ENCODE measurements at places on chromosomes 3 and 15.

DNA sequence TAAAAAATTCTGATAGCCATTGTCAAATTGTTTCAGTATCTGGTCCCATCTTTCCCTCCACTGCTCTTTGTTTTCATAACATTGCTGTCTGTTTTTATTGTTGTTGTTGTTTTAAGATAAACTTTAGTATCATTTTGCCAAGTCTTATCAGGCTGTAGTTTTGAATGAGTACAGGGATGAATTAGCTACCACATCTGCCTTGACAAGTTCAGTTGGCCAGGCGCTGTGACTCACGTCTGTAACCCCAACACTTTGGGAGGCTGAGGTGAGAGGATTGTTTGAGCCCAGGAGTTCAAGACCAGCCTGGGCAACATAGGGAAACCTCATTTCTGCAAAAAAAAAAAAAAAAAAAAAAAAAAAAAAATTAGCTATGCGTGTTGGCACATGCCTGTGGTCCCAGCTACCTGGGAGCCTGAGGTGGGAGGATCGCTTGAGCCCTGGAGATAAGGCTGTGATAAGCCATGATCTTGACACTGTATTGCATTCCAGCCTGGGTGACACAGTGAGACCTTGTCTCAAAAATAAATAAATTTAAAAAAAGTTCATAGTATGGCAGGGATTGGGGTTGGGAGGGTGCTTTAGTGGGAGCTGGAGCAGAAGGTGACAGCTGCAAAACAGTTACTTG is 8.3 kb upstream of the ANKDD1A start:
- DNase-seq = no peak

DNA sequence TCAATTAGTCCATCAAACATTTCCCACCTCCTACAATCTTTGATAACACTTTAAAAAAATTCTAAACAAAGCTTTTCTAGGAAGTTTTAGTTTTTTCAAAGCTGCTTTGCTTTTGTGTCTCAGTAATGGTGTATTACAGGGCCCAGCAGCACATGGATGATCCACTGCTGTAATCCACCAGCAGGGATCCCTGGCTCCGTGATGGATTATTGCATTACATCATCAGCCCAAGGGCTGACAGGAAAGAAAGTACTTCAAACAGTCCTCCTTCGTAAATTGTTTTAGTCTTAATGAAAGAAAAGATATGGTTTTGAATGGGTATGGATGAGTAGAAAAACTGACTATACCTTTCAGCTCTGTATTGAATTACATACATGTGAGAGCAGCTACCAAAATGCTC is 688.9 kb upstream of the NAALADL2 start:
- no peak for DNase-seq

DNA sequence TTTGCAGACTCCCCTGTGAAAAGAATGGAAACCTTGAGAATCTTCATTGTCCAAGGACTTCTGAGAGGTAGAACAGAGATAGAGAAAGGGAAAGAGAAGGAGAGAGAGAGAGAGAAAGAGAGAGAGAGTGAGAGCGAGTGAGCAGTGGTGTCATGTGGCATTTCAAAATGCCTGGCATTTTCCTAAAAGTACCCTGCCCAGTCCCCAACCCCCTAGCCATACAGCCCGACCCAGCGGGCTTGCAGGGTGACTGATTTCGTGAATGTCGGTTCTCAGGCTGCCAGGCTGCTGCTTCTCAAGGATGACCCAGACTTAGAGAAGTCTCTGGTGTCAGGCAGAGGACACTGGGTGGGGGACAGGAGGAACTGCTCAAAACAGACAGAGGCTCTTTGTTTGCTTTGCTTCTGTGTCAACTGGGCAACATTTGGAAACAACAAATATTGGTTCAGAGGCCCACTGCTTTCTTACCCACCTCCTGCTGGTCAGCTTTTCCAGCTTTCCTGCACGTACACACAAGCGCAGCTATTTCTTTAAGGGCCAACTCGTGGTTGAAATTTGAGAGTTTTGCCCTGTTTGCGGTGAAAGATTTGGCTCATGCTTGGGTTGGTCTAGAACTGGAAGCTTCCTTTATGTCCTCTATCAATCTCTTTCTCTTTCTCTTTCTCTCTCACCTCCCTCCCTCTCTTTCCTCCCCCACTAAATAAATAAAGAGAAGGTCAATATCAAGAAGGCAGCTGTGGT is 3.7 kb upstream of the TF start:
- DNase-seq = no peak

GRCh38 chr3:12990781-12991480 is 82.3 kb downstream of the IQSEC1 start:
- no peak for DNase-seq

DNA sequence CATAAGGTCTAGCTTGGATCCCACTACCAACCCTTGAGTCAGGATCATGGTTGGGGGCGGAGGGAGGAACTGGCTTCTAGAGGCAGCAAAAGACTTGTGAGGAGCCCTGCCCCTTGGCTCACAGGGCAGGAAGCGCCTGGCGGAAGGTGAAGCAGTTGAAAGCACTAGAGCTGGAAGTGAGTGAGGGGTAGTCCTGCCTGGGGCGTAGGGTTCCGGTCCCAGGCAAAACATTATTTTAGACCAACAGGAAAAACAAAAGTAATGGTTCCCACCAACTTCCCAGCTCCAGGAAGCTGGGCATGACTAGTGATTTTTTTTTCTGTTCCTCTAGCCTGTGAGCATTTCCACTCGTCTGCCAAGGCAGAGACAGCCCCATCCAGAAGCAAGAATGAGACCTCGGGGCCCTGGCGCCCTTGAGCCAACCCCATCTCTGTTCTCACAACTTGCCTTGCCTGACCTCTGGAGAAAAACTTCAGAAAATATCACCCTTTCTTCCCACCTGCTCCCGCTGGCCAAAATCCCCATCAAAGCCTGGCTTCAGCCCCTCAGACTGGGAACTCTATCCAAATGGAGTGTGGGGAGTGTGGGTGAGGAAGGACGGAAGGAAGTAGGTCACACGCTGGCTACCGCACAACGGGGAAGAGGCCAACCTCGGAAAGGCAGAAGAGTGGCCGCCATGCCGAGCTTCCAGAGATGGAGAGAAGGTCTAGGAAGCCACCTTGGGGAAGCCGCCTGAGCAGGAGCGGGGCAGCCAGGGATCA is 57.5 kb downstream of the RBPMS2 start:
- no peak for DNase-seq

GRCh38 chr15:30859091-30859874 is 44.4 kb upstream of the FAN1 start:
- DNase-seq = no peak

DNA sequence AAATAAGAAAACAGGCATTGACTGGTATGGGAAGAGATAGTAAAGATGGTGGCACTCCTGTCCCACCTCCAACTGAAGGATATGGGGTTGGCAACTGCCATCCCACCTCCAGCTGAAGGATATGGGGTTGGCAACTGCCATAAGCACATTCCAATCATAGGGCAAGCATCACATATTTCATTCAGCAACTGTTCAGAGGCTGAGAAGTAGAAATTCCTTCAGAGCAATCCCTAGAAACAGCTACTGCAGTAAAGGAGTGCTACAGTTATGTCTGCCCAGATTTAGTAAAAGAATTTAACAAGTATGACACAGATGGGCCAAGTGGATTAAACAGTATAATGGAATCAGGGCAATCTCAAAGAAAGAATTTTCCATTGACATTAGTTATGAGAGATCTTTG is 156.8 kb downstream of the IMPG2 start:
- no peak for DNase-seq

- DNase-seq = no peak
Measured at GRCh38 chr3:128603313-128603712, 47.3 kb downstream of the RPN1 start.
